ENCODE measurements at places on chromosomes 12 and 14.

DNA sequence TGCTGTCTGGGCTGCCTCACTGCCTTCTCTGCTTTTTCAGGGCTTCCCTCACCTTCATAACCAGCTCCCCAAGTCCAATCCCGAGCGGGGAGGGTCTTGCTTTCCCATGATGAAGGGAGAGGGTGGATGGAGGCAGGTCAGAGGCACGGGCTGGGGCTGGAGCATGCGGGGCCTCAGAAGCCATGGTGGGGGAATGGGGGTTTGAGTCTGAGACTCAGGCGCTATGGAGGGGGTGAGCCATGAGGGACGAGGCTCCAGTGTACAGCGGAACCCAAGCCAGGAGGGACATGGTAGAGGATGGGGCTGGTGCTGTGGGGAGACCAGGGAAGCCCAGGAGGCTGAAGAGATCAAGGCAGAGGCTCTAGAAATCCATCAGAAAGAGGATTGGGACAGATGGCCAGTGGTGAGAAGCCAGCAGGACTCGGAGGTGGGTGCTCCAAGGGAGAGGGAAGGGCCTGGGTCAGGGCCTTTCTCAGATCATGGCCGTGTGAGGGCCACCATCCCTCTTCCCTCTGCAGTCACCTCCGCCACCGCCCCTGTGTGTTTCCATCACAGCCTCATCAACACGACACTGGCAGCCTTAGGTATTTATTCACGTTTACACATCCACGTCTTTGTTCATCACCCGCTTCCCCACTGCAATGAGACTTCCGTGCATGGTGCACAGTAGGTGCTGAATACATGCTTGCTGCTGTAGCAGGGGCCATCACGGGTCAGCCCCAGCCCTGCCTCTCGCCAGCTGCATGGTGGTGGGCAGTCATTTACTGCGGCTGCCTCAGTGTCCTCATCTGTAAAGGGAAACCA, 144.7 kb downstream of the ADGRD1 start:
- DNase-seq, result no peak

GRCh38 chr12:62813031-62813829, 121.7 kb downstream of the PPM1H start:
- DNase-seq, result peak; percentile 49

DNA sequence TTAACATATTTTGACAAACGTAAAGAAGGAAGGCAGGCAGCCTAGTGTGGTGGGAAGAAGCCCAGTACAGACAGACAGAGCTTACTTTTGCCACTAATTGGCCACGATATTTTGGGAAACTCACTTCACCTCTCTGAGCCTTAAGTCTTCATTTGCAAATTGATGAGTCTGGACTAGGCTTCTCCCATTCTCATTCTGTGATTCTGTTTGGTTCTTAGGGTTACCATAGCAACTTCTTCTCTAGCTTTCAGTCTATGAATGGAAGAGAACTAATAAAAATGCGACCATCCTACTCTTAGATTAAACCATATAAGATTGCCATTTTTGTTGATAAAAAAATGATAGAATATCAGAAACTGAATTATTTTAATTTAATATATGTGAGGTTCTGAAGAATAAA, 210.5 kb downstream of the SNAPC1 start:
- DNase-seq, result no peak

GRCh38 chr12:71054551-71054950, 103.2 kb downstream of the TSPAN8 start:
- no peak for DNase-seq

- DNase-seq, result no peak
These were observed 17.9 kb upstream of the PLEKHG6 start for GRCh38 chr12:6292606-6293005.

GRCh38 chr12:68623984-68624383, 13.3 kb downstream of the RAP1B start:
- DNase-seq, result no peak

DNA sequence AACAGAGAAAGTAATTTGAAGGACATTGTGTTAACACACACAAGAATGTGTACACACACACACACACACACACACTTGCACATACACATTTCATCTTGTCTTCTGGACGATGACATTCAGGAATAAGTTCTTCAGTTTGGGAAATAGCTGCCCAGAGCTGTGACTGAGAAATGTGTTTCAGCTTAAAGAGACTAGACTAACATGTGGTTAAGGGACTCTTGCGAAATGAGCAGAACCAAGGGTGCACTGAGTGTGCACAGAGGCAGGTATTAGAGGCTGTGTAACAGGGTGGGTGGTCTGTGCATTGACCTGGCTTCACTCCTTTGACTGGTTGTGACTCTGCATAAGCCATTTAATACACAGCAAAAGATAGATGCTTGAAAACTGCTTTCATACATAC, 29.4 kb upstream of the KCNA5 start:
- no peak for DNase-seq

- no peak for DNase-seq
These were observed 1.8 kb upstream of the AHNAK2 start for GRCh38 chr14:104979758-104980610.

GRCh38 chr12:71731439-71732356, 23.0 kb upstream of the RAB21 start:
- peak; percentile 15 for DNase-seq

DNA sequence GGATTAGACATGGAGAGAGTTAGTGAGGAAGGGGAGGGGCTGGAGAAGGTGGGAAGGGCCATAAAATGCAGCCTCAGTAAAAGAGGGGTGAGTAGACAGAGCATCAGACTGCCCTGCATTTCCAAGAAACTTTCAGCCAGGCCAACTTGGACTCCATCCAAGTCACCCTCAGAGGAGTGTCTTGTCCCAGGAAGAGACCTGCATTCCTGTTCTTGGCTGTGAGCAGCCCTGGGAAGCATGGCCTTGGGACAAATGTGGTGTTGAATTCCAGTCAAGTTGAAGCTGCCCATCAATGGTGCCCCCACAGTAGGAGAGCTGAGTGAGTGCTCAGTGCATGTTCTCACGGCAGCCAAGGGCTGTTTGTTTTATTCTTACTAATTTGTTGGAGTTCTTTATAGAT, 35.0 kb upstream of the TUNAR start:
- DNase-seq, result no peak

DNA sequence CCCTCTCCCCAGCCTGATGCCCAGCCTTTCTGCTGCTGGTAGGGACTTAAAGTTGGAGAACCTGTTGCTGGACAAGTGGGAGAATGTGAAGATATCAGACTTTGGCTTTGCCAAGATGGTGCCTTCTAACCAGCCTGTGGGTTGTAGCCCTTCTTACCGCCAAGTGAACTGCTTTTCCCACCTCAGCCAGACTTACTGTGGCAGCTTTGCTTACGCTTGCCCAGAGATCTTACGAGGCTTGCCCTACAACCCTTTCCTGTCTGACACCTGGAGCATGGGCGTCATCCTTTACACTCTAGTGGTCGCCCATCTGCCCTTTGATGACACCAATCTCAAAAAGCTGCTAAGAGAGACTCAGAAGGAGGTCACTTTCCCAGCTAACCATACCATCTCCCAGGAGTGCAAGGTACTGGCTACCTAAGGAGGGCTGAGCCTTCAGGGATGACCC, 1.6 kb downstream of the TSSK4 start:
- DNase-seq, result no peak

- DNase-seq, result no peak
These were observed at the start of gene SPIC for GRCh38 chr12:101474711-101475386. Gene SPIC, plus strand, starts transcription at chr12:101475336. Its CDS starts 1,569 bp downstream, at chr12:101476905.

DNA sequence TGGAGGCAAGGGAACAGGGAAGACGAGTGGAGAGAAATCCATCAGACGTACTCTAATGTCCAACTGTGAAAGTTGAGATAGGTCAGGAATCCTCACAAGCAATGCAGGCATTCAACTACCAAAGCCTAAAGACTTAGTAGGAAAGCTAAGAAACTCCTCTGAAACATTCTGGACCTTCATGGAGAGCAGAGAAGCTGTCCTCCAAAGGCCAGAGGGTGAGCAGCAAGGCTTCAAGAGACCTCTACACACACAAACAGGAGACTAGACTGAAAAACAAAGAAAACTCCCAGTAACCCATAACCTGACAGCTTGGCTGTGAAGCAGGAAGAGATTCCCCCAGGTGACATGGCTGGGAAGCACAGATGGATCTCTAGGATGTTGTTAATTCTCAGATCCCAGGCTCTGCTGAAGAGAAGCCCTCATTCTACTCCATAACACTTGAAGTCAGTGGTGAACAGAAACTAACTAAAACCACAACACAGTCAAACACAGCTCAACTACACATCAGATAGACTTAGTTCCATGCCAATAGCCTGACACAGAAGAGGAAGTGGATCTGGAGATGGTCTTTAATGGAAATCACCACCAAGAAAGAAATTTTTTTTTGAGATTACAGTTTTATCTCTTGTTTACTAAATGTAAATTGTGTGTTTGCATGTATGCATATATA, 23.2 kb upstream of the LYZ start:
- DNase-seq, result no peak

- DNase-seq, result no peak
These were observed 436.3 kb downstream of the DPF3 start for GRCh38 chr14:72457641-72458040.

- DNase-seq, result no peak
These were observed 60.6 kb downstream of the DAAM1 start for GRCh38 chr14:59249029-59249428.

GRCh38 chr14:36746872-36747271, 85.2 kb downstream of the PAX9 start:
- DNase-seq, result no peak

GRCh38 chr12:9347328-9348127, 139.3 kb upstream of the PZP start:
- DNase-seq, result peak; percentile 19

GRCh38 chr14:77000340-77001270, 27.9 kb downstream of the IRF2BPL start:
- DNase-seq, result peak; percentile 22

GRCh38 chr12:94171595-94171930, 23.2 kb downstream of the PLXNC1 start:
- DNase-seq, result no peak

- no peak for DNase-seq
These were observed 3.3 kb downstream of the DCAF5 start for GRCh38 chr14:69149461-69150244.

DNA sequence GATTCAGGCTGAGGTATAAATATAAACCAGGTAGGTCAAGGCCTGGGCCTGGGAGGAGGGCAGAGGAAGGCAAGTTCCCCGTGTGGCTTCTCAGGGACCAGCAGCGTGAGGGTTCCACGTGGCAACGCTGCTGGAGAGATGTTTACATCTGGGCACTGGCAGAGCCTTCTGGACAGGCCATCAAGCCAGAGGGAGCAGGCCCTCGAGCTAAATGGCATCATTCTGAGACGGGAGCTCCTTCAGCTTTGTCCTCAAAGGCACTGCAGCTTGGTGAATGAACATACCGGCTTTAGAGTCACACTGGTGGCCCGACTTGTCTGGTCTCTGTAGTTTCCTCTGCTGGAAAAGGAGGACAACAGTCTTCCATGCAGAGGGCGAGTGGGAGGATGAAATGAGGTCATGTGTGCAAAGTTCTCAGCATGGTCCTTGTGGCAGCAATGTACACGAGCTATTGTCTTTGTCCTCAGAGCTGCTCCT, 231.3 kb downstream of the ZFP36L1 start:
- DNase-seq, result no peak

- DNase-seq, result no peak
These were observed 18.0 kb downstream of the FMNL3 start for GRCh38 chr12:49689237-49689636.

- peak; percentile 86 for DNase-seq
These were observed 1.3 kb downstream of the ARHGEF40 start for GRCh38 chr14:21071225-21072030.

DNA sequence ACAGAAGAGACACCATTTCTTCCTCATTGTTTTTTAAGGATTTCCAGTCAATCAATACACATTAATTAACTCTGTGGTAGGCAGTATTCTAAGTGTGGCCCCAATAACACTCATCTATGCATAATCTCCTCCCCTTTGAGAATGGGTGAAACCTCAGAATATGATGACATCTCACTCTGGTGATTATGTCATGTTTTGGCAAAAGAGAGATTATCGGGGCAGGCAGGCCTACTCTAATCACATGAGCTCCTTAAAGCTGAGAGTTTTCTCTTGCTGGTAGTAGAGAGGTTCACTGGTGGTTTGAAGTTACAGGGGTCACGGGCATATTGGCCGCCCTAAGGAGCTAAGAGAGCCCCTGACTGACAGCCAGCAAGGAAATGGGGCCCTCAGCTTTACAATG, 7.1 kb upstream of the LGMN start:
- no peak for DNase-seq

- DNase-seq, result no peak
These were observed 72.2 kb downstream of the BORCS5 start for GRCh38 chr12:12428961-12429657.

DNA sequence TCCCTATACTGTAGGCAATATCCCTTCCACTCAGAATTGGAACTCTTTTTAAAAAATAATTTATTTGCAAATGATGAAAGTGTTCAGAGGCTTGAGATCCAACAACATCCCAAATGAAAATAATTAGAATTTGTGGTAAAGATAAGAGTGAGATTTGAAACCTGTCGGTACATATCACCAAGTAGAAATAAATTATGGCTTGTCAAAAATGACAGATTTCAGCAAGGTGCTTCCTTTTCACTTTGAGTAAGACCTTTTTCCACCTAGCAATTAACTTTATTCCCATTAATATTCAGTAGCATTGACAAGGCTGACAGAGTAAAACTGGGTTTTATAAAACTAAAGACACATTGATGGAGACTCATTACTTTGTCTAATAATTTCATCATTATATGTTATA, 107.7 kb upstream of the PRKD1 start:
- peak; percentile 4 for DNase-seq

GRCh38 chr14:97393244-97393643, 596.1 kb downstream of the VRK1 start:
- no peak for DNase-seq

GRCh38 chr12:52835271-52836041, 1.3 kb upstream of the KRT79 start:
- no peak for DNase-seq

DNA sequence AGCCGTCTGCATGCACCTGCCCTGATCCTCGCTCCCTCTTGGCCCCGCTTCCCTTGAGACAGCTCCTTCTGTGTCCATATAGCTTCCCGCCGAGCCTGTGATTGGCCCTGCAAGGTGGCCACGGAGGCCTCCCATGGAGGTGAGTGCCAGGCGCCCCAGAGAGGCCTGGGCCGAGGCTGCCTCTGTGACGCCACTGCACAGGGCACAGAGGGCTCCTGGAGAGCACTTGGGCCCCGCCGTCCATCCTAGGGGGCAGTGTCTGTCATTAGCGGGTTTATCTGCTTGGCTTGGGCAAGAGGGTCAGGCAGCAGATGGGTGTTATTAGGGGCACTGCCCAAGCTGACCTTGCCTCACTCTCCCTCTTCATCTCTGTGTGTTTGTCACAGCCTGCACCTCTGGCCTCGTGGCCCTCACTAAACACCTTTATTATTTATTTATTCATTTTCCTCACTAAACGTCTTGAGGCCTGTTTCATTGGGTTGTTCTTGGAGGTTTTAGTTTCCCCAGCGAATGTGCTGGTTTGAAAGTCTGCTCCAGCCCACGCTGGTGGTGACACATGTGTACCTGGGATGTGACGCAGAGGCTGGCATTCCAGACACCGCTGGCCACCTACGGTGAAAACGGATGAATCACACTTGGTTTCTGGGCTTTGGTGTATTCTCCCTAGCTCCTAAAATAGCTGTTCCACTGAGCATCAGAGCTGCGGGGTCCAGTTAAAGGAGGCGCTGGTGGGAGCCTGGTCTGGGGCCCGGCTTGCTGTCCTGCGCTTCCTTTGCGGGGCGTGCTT, 5.9 kb downstream of the ZFYVE21 start:
- no peak for DNase-seq

- DNase-seq, result no peak
These were observed 3.2 kb downstream of the PLXNC1 start for GRCh38 chr12:94151582-94151981.

- peak; percentile 69 for DNase-seq
These were observed 24.0 kb downstream of the KLRK1 start for GRCh38 chr12:10365696-10366405.

GRCh38 chr14:39857376-39858055, 425.3 kb upstream of the FBXO33 start:
- DNase-seq, result no peak

All from NCI-H146 (cell line).